ENCODE measurements at places on chromosomes 16 and 17. TPM values are rescaled to one million over a fixed set of nuclear protein-coding genes. Genes with fewer than 3 reads are reported as not detected.

UNC119 gene
- total RNA-seq: 23.1 TPM

ZSCAN10 gene
- not detected for total RNA-seq

ABCC3 gene
- total RNA-seq: 5.2 TPM

MSRB1 gene
- total RNA-seq: 20.5 TPM

EPN2 gene
- total RNA-seq: 34.9 TPM

CA5A gene
- not detected for total RNA-seq

AIPL1 gene
- not detected for total RNA-seq

OTOP2 gene
- total RNA-seq: not detected

Data from vein endothelial cell (primary cell).